Esophagus squamous epithelium (tissue), 5 donors: ENCODE measurements at places on chromosomes 3 and 15.

GRCh38 chr3:57617739-57618138 is 20.6 kb upstream of the ARF4 start:
- no peaks in the 10 kb centered on the region for H3K27me3 ChIP-seq
- H3K4me3 ChIP-seq: no peak overlapping the region
- H3K27ac ChIP-seq: no peak overlapping the region
- no peak for DNase-seq
- H3K36me3 ChIP-seq: peaks cover 22% of the 10 kb centered on the region

GRCh38 chr3:57756528-57757401 is 656 bp downstream of the SLMAP start:
- H3K27me3 ChIP-seq: no peaks in the 10 kb centered on the region
- peak overlapping the region; percentile 97 for H3K4me3 ChIP-seq
- H3K36me3 ChIP-seq: no peaks in the 10 kb centered on the region
- DNase-seq: no peak
- peaks cover 27% of the 10 kb centered on the region for H3K4me1 ChIP-seq
- H3K27ac ChIP-seq: peak overlapping the region; percentile 95

- no peak overlapping the region for H3K4me3 ChIP-seq
- no peaks in the 10 kb centered on the region for H3K4me1 ChIP-seq
- no peaks in the 10 kb centered on the region for H3K27me3 ChIP-seq
- no peaks in the 10 kb centered on the region for H3K36me3 ChIP-seq
- H3K27ac ChIP-seq: no peak overlapping the region
- no peak for DNase-seq
Observed at GRCh38 chr3:159624616-159625015, 364.0 kb upstream of the IL12A start.

GRCh38 chr15:47727137-47727536 is 9.8 kb downstream of the SEMA6D start:
- H3K27me3 ChIP-seq: no peaks in the 10 kb centered on the region
- peaks cover 6% of the 10 kb centered on the region for H3K4me1 ChIP-seq
- H3K27ac ChIP-seq: no peak overlapping the region
- no peak for DNase-seq

- peaks cover 52% of the 10 kb centered on the region for H3K4me1 ChIP-seq
- no peak overlapping the region for H3K4me3 ChIP-seq
- no peaks in the 10 kb centered on the region for H3K27me3 ChIP-seq
- peak overlapping the region; percentile 18 for H3K27ac ChIP-seq
- no peaks in the 10 kb centered on the region for H3K36me3 ChIP-seq
- DNase-seq: no peak
Observed at GRCh38 chr3:30518181-30518864, 88.1 kb upstream of the TGFBR2 start.

GRCh38 chr15:74038707-74039655 is 43.4 kb downstream of the GOLGA6A start:
- H3K4me3 ChIP-seq: no peak overlapping the region
- H3K27me3 ChIP-seq: no peaks in the 10 kb centered on the region
- peaks cover 15% of the 10 kb centered on the region for H3K36me3 ChIP-seq
- DNase-seq: no peak
- H3K27ac ChIP-seq: no peak overlapping the region

- H3K27ac ChIP-seq: no peak overlapping the region
- no peak overlapping the region for H3K4me3 ChIP-seq
- no peak for DNase-seq
- peaks cover 7% of the 10 kb centered on the region for H3K36me3 ChIP-seq
- H3K4me1 ChIP-seq: no peaks in the 10 kb centered on the region
Observed at GRCh38 chr3:17158941-17159682, 274.4 kb downstream of the PLCL2 start.

DNA sequence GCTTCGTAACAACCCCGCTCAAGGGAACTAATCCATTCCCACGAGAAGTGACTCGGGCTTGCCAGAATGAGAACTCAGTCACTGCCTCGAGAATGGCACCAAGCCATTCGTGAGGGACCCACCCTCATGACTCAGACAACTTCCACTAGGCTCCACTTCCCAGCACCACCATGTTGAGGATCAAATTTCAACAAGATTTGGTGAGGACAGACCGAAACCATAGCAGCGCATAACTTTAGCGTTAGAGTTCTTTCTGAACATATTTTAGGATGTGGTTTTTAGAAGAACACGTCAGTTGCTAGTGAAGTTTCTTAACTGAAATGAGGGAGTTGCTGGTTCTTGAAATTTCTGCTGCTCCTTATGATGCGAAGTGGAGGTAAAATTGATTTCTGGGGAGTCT is 13.5 kb downstream of the PTPRG start:
- DNase-seq: no peak
- H3K27ac ChIP-seq: no peak overlapping the region
- no peaks in the 10 kb centered on the region for H3K4me1 ChIP-seq
- no peaks in the 10 kb centered on the region for H3K36me3 ChIP-seq
- H3K4me3 ChIP-seq: no peak overlapping the region

DNA sequence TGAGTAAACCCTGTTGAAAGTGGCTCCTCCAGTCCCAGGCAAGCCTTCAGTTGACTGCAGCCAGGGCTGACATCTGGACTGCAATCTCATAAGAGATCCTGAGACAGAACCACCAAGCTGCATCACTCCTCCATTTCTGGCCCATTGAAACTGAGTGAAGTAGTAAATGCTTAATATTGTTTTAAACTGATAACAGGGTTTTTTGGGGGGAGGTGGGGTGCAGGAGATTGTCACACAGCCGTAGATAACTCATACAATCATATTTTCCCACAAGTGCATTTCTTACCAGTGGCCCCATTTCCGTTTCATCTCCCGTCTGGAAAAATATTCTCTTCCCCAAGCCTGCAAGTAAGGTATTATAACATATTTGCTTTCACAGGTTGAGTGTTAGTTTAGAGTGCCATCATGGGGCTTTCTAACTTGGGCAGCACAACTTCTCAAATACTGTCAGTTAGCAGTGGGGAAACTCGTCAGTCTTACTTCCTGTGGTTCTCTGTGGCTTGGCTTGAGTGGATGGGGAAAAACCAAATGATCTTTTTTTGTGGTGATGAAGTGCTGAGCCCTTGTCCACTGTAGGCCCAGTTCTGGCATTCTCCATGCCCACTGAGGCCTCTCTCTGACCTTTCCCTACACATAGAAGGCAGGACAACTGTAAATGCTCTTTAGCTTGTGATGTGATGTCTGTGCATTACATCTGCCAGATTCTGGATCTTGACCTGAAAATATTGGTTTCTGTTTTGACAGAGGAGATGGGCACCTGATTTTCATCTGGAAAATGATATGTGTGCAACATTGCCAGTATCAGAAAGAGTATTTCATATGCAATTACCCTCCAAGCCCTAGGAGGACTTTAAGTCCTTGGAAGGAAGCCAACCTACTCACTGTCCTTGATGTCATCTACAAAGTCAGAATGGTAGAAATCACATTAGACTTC is 90.1 kb upstream of the BHLHE40 start:
- H3K27me3 ChIP-seq: no peaks in the 10 kb centered on the region
- H3K4me1 ChIP-seq: peaks cover 22% of the 10 kb centered on the region
- H3K4me3 ChIP-seq: no peak overlapping the region
- no peak overlapping the region for H3K27ac ChIP-seq
- no peak for DNase-seq
- H3K36me3 ChIP-seq: no peaks in the 10 kb centered on the region

DNA sequence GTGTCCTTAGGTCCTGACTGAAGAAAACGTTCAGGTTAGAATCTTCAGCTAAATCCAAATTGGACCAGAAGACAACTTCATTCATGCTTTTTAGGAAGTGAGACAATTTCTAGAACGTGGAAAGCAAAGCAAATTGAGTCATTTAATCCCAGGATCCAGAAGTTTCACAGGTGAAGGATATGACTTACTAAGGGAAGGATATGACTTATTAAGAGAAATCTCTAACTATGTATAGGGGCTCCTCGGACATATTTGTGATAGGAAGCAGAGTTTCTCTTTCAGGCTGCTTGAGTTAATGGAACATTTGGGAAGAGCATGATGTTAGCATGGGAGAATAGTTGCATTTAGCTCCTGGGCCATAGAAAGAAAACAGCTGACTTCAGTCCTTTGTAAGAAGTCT is 16.1 kb upstream of the PLOD2 start:
- H3K36me3 ChIP-seq: no peaks in the 10 kb centered on the region
- peaks cover 5% of the 10 kb centered on the region for H3K4me1 ChIP-seq
- no peak overlapping the region for H3K4me3 ChIP-seq
- DNase-seq: no peak
- H3K27ac ChIP-seq: no peak overlapping the region
- H3K27me3 ChIP-seq: no peaks in the 10 kb centered on the region

- no peaks in the 10 kb centered on the region for H3K36me3 ChIP-seq
- H3K4me3 ChIP-seq: no peak overlapping the region
- no peak for DNase-seq
- H3K27ac ChIP-seq: no peak overlapping the region
- H3K27me3 ChIP-seq: no peaks in the 10 kb centered on the region
- H3K4me1 ChIP-seq: no peaks in the 10 kb centered on the region
Observed at GRCh38 chr3:116663161-116664110, 46.1 kb upstream of the TUSC7 start.

DNA sequence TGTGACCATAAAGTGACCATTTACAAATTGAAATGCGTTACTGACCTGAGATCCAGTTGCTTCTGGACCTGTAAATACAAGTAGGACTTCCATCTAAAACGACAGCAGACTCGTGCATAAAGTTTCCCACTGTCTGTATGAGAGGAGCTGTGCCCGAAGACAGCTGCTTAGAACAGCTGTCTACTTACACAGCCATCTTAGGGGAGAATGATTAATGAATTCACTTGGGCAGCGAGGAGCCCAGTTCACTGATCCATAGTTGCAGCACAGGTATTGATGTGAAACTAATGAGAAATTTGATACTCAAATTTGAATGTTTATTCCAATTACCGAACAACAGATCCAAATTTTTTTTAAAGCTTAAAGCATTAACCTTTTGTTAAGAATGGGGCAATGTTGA is 748.1 kb downstream of the NR2F2 start:
- no peaks in the 10 kb centered on the region for H3K4me1 ChIP-seq
- H3K36me3 ChIP-seq: no peaks in the 10 kb centered on the region
- H3K27ac ChIP-seq: no peak overlapping the region
- no peak for DNase-seq
- no peak overlapping the region for H3K4me3 ChIP-seq
- no peaks in the 10 kb centered on the region for H3K27me3 ChIP-seq

DNA sequence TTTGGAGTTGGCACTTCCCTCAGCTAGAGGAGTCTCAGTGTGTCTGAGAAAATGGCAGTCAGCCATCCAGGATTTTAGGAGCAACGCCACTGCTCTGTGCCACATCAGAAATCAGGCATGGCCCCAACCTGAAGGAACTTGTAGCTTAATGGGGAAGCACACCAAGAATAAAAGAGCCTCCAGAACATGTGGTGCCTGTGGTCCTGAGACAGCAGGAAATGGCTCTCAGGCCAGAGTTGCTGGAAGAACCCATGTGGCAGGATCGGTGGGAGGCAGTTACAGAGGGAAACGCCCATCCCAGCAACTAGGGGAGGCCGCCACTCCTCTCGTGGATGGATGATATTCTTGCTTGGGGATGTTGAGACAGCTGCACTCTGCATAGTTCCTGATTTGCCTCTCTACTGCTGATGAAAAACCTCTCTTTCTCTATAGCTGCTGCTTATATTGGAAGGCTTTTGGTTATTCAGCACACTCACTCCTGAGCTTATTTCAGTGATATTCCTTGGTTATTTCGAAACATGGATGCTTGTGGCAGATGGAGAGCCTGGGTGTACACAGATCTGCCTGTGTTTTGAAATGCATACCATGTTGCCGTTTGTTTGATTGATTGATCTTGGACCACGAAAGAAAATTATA is 52.4 kb downstream of the KLHL25 start:
- H3K27ac ChIP-seq: peak overlapping the region; percentile 7
- H3K4me3 ChIP-seq: no peak overlapping the region
- peaks cover 91% of the 10 kb centered on the region for H3K36me3 ChIP-seq
- DNase-seq: no peak

GRCh38 chr3:27391796-27392195 is 22.6 kb upstream of the NEK10 start:
- H3K4me1 ChIP-seq: no peaks in the 10 kb centered on the region
- no peak overlapping the region for H3K27ac ChIP-seq
- DNase-seq: no peak

- no peak for DNase-seq
- H3K36me3 ChIP-seq: no peaks in the 10 kb centered on the region
- no peaks in the 10 kb centered on the region for H3K4me1 ChIP-seq
- H3K27ac ChIP-seq: no peak overlapping the region
- no peaks in the 10 kb centered on the region for H3K27me3 ChIP-seq
Observed at GRCh38 chr3:172808969-172809546, 58.5 kb downstream of the ECT2 start.

DNA sequence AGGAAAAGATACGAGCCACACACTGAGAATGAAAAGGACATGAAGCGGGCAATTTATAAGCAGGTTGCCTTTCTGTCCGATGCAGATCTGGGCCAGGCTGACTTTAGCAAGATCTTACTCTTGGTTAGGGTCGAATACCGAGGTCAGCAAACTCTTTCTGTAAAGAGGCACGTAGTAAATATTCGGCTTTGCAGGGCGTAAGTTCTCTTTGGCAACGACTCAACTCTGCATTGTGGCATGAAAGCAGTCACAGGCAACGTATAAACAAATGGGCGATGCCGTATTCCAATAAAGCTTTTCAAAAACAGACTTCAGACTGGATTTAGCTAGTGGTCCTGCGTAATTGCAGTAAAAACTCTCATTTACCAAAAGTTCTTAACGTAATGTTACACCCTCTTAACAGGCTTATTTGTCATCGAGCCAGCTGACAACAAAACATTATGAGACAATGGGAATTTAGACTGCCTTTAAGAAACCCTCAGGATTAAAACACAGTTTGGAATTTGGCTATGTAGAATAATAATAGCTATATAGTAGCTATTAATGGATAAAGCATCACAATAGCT is 13.1 kb upstream of the RPL35A start:
- DNase-seq: no peak
- H3K36me3 ChIP-seq: no peaks in the 10 kb centered on the region
- H3K4me1 ChIP-seq: no peaks in the 10 kb centered on the region
- no peaks in the 10 kb centered on the region for H3K27me3 ChIP-seq
- H3K27ac ChIP-seq: no peak overlapping the region

DNA sequence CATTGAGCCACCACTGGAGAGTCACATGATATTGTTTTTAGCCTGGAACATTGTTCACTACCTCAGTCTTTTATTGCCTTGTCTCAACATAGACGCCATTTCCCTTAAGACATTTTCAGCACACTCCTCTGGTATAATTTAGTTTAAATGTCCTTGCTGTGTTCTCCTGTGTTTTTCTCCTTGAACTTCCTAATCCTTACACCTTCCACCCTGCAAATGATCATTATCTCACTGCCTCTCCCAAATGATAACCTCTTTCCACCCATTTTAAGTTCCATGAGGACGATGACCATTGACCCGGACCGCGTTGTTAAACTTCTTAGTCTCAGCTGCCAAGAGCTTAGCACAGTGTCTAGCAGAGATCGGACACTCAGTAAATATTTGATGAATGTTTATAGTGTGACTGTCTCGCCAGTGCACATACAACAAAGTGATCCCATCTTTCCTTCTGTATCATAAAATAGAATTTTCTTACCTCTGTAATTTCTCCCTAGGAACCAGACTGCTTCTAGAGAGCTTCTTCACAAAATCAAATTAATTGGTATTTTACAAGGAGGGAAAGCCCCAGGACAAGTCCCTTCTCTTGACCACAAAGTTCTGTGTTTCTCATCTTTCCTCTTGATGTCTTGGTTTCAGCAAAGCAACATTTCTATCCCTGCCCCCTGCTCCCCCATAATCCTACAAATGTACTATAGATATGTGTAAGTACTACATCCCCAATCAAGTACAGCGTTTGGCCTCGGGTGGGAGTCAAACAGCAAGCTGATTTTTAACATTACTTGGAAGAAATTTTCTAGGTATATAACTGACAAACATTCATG is 429.6 kb downstream of the LPP start:
- H3K4me1 ChIP-seq: peaks cover 31% of the 10 kb centered on the region
- no peak overlapping the region for H3K4me3 ChIP-seq
- no peak overlapping the region for H3K27ac ChIP-seq
- DNase-seq: no peak
